ENCODE measurements at places on chromosomes 2 and 18. TPM values are rescaled to one million over a fixed set of nuclear protein-coding genes. Genes with fewer than 3 reads are reported as not detected.

- DNase-seq: no peak
Observed at GRCh38 chr2:37686792-37687526, 15.5 kb upstream of the CDC42EP3 start.

CD302 gene
- 3.0 TPM for total RNA-seq

DNA sequence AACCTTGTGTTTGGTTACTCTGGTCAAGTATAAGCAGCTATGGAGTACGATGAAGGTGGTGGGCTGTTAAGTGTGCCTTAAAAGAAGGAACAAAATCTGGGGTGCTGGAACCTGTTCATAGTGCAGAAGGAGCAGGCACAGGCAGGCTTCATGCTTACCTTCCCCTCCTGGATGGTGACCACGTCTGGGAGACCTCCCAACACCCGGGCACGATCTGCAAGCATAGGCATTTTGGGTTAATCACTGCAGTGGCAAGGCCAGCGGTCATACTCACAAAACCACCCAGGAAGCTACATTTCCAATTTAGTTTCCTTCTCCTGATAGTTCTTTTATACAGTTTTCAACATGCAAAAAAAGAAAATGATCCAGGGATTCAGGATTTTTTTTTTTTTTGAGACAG is 58.7 kb upstream of the LPIN2 start:
- DNase-seq: no peak

- DNase-seq: no peak
Observed at GRCh38 chr2:207403950-207404349, 125.8 kb upstream of the CREB1 start.

DNA sequence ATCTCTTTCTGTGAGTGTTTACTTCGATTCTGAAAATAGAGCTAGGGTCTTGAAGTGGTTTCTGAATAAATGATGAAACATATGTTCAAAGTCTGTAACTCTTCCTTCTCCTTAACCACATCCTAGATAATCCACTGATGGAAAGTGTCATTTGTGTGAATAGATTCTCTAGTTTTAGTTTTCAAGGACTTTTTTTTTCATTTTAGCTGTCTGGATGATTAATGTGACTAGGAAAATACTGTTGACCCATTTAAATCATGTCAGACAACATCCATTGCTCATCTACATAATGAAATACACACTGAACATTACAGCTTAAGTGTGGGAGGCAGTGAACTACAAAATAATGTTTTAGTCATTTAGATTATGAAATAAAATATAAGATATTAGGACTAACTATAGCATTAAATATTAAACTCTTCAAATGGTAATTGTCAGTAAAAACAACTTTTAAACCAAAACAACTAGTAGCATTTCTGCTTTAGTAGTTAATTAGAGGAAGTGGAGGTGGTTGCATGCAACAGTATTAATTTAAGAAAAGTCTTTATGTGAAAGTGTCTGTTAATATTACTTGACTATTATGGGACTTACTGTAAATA is 39.1 kb upstream of the DLX1 start:
- no peak for DNase-seq

DNA sequence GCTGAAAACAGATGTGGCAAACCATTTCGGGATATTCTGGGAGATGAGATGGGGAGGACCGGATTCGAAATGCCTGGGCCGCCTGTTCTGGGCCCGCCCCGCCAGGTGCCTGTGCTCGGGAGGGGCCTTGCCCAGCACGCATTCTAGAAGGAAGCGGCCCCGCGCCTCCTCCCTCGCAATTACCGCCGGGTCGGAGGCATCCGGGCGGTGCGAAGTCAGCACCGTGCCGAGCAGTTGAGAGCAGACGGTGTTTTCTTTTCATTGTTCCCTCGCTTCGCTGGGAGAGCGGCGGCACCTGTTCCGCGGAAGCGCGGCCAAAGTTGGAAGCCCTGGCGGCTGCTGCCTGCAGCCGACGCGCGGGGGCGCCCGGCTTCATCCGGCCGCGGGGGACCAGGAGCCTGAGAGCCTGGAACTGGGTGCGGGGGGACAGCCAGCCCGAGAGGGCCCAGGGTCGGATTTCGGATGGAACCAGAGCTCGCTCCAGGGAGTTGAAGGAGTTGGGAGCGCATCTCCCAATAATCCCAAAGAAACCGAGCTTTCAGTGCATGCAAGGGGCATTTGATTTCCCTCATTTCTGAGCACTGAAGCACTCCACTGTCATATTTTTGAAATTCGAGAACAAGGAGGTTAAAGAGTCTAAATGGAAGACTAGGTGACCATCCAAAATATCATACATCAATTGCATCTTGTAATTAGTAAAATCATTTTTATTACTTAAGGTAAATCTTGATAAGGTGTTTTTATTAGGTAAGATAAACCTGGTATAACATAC is 241.8 kb upstream of the RAB12 start:
- no peak for DNase-seq

GRCh38 chr2:96163768-96164429 is 18.7 kb upstream of the DUSP2 start:
- DNase-seq: no peak

- no peak for DNase-seq
Observed at GRCh38 chr2:239388236-239389151, 12.3 kb downstream of the HDAC4 start.

Data from T-helper 17 cell (primary cell).